ENCODE measurements at places on chromosomes 2 and 18.

- no peak for DNase-seq
Observed at GRCh38 chr18:6807515-6808257, 78.2 kb downstream of the ARHGAP28 start.

- no peak for DNase-seq
Observed at GRCh38 chr2:30612371-30612770, 165.3 kb downstream of the LCLAT1 start.

- DNase-seq = no peak
Observed at GRCh38 chr2:10591207-10591606, 98.6 kb downstream of the NOL10 start.

GRCh38 chr18:50131591-50131990 is 63.4 kb downstream of the MYO5B start:
- DNase-seq = no peak

All from NCI-H1048 (cell line).